ENCODE measurements at places on chromosomes 11 and 22.

GRCh38 chr22:48750826-48751440 lies 1076.7 kb downstream of the BRD1 start:
- DNase-seq: no peak

- DNase-seq: no peak
These were observed 25.6 kb upstream of the TH start for GRCh38 chr11:2196970-2197770.

- no peak for DNase-seq
These were observed 96.9 kb upstream of the RTL6 start for GRCh38 chr22:44594951-44595350.

DNA sequence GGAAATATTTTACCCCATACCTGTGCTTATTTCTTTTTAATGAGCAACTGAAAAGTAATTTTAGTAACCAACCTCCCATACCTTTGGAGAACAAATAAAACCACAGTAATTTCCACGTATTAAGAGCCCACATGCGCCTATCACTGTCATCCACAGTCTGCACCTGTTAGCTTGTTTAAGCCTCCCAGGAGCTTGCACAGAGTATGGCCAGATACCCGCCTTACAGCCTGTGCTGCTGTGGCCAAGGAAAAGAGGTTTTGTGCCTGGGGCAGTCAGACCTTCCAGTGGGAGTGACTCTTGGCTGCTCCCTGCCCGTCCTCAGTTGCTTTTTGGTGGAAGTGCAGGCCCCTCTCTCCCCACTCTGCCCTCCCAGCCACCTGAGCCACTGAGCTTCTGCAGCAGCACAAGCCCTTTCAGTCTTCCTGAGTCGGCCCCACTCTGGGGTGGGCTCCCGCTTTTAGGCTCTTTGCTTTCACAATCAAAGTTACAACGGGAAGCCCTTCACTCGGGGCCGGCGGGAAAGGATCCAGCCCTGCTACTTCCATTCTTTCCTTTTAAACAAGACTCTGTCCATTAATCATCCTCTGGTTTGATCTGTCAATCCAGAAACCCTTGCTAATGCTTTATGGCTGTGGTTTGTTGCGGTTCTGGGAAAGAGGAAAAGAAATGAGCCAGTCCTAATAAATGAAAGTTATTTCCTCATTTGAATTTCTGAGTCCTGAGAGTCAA lies 308.8 kb downstream of the TBC1D22A start:
- no peak for DNase-seq

DNA sequence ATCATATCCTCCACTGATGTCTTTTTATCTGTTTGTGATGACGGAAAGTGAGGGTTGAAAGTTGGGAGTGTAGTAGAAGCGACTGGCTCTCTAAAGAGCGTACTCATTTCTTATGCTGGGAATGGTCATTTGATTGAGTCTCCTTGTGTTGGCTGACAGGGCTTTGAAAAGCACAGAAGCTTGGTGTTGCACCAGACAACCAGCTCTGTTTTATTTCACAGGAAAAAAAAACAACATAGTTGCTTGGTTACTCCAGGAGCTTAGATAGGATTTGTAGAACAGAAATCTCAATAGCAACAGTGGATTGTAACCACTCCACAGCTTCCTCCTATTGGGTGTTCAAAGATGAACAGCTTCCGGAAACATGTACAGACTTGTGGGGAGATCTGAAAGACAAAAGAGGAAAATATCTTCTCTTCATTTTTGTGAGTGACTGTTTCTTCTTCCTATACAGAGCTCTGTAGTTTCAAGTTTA lies 2.7 kb downstream of the RBM14 start:
- no peak for DNase-seq
